ENCODE measurements at places on chromosomes 16 and 17.
A peak's percentile ranks its signal among the peaks of the same experiment; 100 is the strongest.

DNA sequence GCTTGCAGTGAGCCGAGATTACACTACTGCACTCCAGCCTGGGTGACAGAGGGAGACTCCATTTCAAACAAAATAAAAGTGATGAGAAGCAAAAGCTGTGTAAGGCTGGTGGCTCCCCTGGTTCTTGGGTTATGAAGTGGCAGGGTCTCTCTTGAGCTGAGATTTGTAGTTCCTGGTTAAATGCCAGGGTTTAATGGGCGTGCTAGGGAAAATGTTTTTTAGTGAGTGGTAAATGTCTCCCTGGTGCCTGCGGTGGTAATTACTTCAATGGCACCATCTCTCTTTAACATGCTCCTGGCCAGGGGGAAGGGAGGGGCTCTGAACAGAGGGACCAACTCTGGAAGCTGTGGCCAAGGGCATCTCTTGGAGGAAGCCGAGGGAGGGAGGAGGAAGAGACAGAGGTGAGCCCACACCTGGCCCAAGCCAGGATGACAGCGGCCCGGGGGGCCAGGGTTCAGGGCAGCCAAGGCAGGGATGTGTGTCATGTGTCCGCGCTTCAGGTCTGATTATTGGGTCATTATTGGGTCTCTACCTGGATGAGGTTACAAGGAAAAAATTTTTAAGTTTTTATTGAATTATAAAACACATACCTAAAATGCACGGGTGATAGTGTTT, 17.8 kb upstream of the RPL38 start:
- no peak for DNase-seq

- no peak for DNase-seq
These were observed 37.8 kb upstream of the IL34 start for GRCh38 chr16:70608521-70608920.

DNA sequence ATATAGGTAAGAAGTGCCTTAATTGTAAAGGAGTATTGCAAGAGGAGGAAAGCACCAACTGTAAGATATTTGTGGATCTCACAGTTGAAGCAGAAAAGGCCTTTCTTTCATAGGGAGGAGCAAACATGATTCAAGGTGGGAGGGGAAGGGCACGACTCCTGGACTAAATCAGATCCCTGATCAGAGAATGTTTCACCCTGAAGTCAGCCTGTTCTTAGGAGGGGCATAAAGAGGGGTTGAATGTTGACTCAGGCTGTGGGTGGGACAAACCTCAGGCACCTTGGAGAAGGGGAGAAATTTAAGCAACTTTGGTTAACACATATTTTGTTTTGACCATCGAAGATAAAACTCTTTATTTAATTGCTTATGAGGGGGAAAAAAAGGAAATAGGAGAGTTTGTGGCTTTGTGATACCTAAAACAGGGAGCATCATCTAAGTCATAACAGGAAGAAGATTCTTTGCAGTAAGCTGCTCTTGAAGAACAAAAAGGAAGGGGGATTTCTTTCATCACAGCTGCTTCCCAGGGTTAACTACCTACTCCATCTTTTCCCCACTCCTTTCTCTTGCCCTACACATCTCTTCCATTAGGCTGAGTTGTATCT, 158.6 kb upstream of the ZNF267 start:
- DNase-seq = no peak

- DNase-seq = no peak
These were observed 43.0 kb upstream of the MSI2 start for GRCh38 chr17:57213180-57213825.

- no peak for DNase-seq
These were observed 67.3 kb downstream of the ANKRD11 start for GRCh38 chr16:89422905-89423630.

DNA sequence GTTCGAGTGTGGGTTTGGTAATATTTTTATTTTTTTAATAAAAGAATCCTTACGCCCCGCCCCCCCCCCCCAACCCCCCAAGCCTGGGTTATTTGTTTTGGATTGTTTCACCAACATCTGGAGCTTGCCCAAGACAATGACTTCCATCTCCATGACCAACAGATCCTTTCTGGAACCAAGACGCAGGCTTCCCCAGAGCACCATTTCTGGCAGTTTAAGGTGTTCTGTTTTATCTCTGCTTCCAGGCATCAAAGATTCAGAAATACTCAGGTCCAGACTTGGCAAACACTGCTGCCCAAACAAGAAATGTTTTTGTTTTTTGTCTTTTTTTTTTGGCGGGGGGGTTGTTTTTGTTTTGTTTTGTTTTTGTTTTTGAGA, 56.1 kb downstream of the PLXDC1 start:
- DNase-seq = no peak

- DNase-seq = peak; percentile 14
These were observed 336.5 kb upstream of the CDH5 start for GRCh38 chr16:66030036-66030435.

GRCh38 chr16:70700101-70701020, 14.5 kb upstream of the MTSS2 start:
- DNase-seq = no peak

- DNase-seq = no peak
These were observed 1.9 kb downstream of the PHF12 start for GRCh38 chr17:28949185-28950016.

GRCh38 chr17:3921006-3921405, 4.7 kb upstream of the P2RX1 start:
- no peak for DNase-seq

DNA sequence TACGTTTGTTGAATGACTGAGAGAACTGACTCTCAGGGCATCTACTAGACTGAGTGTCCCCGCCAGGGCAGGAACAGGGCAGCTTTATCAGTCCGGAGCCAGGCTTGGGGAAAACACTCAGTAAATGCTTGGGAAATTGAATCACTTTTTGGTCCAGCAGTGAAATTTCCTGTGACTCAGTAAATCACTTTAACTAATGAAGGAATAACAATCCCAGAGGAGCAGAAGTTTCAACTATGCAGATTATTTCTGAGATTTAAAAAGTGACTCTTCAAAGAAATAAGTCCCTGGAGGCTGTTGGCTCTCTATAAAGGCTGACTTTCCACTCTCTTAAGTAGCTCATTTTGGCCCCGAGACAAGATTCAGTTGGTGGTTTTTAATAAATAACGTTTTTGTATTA, 101.8 kb downstream of the FOXL1 start:
- peak; percentile 86 for DNase-seq

DNA sequence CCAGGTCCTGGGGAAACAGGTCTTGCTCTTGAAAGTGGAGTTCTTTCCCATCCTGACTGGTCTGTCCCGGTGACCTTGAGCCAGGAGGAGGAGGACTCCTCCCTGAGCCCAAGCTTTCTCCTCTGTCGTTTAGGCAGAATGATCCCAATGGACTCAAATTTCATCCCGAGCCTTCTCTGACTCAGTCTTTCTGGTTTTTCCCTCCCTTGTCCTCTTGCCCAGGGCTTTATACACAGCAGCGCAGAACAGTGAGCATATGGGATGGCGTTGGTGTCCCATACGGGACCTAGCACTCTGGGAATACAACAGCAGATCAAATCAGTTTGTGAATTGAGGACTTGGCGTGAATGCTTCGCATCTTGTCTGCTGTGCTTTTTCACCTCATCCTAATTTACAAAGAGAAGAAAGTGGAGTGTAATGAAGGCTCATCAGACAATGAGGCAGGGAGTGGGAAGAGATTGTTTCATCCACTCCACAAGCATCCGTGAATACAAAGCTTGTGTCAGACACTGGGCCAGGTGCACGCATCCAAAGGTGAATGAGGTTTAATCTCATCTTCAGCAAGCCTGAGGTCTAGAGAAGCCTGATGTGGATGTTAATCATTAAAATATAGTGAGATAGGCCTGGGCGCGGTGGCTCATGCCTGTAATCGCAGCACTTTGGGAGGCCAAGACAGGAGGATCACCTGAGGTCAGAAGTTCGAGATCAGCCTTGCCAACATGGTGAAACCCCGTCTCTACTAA, 1.1 kb upstream of the XYLT1 start:
- DNase-seq = no peak

DNA sequence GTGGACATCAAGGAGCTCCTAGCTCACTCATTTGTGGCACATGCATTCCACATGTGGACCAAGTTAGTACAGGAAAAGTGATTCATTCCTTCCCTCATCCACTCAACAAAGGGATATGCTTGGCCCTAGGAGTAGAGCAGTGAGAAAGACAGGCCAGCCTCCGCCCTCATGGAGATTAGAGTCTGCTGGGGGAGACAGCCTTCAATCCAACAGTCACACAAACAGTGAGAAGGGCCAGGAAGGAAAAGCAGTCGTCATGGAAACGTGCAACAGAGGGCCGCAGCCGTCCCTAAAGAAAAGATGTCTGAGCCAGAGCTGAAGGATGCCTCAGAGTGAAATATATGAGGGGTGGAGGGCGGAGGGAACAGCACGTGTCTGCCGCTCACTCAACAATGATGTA, 109.9 kb downstream of the VPS53 start:
- no peak for DNase-seq

GRCh38 chr17:50967795-50968194, 101.6 kb upstream of the TOB1 start:
- no peak for DNase-seq

Measured in AG04449 (cell line).